ENCODE measurements at places on chromosomes 12 and 14. TPM values are rescaled to one million over a fixed set of nuclear protein-coding genes. Genes with fewer than 3 reads are reported as not detected.

DNA sequence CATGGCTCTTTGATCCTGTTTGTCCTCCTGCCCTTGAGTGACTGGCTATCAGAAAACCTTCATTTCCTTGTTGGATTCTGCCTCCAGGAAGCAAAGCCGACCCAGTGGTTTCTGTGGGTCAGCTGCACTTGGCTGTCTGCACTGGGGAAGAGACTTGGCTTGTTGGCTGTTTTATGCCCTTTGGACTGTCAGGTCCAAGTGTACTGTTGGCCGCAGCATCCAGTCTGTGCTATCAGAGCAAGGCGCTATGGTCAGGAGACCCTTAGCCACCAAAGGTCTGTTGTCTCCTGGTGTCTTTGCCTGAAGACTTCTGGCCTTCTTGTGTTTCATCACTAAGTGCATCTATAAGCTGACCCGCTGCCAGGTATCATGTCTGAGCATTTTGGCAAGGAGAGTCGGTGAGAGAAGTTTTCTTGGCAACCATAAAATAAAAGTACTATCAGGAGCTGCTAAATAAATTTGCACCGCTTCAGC, 177.4 kb upstream of the HIF1A start:
- no peak overlapping the region for H3K4me3 ChIP-seq
- H3K4me1 ChIP-seq, result no peaks in the 10 kb centered on the region
- H3K36me3 ChIP-seq, result no peaks in the 10 kb centered on the region
- no peaks in the 10 kb centered on the region for H3K27me3 ChIP-seq
- no peak overlapping the region for H3K27ac ChIP-seq

GRCh38 chr12:76341436-76342030, 6.7 kb downstream of the BBS10 start:
- no peak overlapping the region for H3K27ac ChIP-seq
- no peaks in the 10 kb centered on the region for H3K4me1 ChIP-seq
- H3K27me3 ChIP-seq, result no peaks in the 10 kb centered on the region
- H3K36me3 ChIP-seq, result no peaks in the 10 kb centered on the region
- no peak overlapping the region for H3K4me3 ChIP-seq

CHMP4A gene
- total RNA-seq, result 118 TPM

DNA sequence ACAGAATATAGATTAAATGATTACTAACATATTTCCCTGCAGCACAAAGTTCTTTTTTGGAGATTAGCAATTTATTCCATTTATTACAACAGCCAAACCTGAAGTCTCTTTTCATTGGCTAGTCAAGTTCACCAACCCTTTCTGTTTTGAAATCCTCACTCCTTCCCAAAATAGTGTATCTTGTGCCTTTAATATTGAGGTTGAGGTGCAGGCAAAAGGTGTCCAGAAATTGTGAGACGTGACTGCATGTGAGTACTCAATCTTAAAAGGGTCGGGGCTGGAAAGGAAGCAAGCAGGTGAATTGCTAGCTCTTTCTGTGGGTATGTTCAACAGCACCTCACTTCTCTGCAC, 11.1 kb upstream of the FOXN3 start:
- peaks cover 56% of the 10 kb centered on the region for H3K4me1 ChIP-seq
- peak overlapping the region; percentile 29 for H3K4me3 ChIP-seq
- no peaks in the 10 kb centered on the region for H3K27me3 ChIP-seq
- no peaks in the 10 kb centered on the region for H3K36me3 ChIP-seq
- H3K27ac ChIP-seq, result peak overlapping the region; percentile 70

DNA sequence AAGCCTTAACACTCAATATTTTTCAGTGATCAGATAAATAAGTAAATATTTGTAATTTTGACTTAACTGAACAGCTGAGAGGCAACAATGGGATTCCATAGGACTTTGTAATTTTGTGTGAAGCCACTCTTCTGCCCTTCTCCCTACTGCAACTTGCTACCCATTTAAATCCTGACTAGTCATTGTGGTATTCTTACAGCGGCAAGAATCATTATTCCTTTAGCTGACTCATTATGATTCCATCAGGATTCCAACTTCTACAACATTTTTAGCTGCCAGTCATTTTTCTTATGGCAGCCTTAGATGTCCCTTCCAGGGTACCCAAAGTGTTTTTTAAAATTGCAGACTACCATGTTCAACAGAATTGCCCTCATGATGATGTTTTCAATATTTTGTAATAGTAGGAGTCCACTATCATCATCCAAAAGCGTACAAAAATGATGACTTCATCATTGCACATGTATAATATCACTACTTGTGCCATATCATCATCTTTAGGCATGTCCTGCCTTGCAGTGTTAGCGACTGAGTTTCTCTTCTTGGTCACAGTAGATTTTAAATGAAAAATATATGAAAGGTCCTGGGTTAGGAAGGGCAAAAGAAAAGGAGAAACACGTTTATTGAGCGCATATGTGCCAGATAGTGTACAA, 5.1 kb upstream of the MAGOHB start:
- H3K4me1 ChIP-seq, result peaks cover 6% of the 10 kb centered on the region
- no peaks in the 10 kb centered on the region for H3K27me3 ChIP-seq
- no peak overlapping the region for H3K27ac ChIP-seq
- no peak for DNase-seq
- no peaks in the 10 kb centered on the region for H3K36me3 ChIP-seq

MIS18BP1 gene
- 18.0 TPM for total RNA-seq

GRCh38 chr14:52729585-52729924, 411 bp upstream of the STYX start:
- no peak for DNase-seq
- no peaks in the 10 kb centered on the region for H3K36me3 ChIP-seq
- H3K27ac ChIP-seq, result peak overlapping the region; percentile 89
- peaks cover 7% of the 10 kb centered on the region for H3K4me1 ChIP-seq
- no peaks in the 10 kb centered on the region for H3K27me3 ChIP-seq
- H3K4me3 ChIP-seq, result peak overlapping the region; percentile 91

MLXIP gene
- 22.1 TPM for total RNA-seq

RACGAP1 gene
- total RNA-seq, result 6.3 TPM

DNA sequence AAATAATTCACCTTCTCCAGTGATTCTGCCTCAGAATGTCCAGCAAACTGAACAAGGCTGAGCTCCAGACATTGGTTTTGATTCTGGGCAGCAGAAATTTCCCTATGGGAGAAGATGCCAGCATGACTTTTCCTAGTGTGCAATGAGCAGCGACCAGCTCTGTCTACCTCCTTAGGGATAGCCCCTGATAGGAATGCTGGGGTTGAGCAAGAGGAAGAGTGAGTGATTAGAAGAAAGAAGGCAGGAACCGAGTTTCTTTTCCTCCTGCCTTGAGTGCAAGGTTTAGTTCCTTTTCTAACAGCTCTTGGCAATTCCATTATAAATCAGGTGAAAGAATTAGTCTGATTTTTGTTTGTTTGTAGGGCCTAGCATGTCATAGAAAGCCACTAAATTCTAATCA, 379.0 kb downstream of the DAD1 start:
- H3K4me3 ChIP-seq, result no peak overlapping the region
- no peaks in the 10 kb centered on the region for H3K36me3 ChIP-seq
- no peaks in the 10 kb centered on the region for H3K4me1 ChIP-seq

DNA sequence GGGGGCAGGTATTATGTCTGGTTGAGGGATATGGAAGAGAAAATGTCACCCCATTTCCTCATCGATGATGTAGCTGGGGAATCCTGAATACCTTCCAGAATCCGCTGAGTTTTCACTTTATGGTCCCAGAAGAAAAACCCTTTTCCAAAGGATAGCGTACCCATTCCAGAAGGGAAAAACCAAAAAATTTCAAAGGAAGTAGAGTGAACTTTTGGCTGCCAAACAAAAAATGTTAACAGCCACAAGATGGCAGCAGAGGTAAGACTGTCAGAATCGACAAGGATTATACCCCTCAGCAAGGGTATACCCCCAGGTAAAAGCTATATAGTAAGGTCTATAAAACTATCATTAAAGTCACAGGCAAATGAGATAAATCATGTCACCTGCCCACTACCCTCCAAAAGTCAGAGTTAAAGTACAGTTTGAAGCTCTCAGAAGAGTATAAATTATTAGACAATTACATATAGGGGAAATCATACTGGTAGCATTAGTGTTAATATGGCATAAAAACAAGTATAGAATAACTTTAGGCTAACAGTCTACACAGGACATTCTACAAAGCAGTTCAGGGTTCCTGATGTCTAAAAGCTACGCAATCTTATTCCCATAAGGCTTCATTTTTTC, 18.0 kb downstream of the ACIN1 start:
- DNase-seq, result peak; percentile 39
- peak overlapping the region; percentile 79 for H3K27ac ChIP-seq
- H3K4me3 ChIP-seq, result no peak overlapping the region
- H3K4me1 ChIP-seq, result no peaks in the 10 kb centered on the region
- no peaks in the 10 kb centered on the region for H3K27me3 ChIP-seq
